ENCODE measurements at places on chromosomes 2 and 18.
A peak's percentile ranks its signal among the peaks of the same experiment; 100 is the strongest.

GRCh38 chr18:61551586-61551985 is 218.4 kb downstream of the CDH20 start:
- peak; percentile 86 for DNase-seq

GRCh38 chr2:74246496-74247195 is 48.2 kb downstream of the MTHFD2 start:
- no peak for DNase-seq

- peak; percentile 31 for DNase-seq
These were observed 235.6 kb downstream of the NUP35 start for GRCh38 chr2:183359867-183360266.

GRCh38 chr2:20141056-20141762 is 83.7 kb downstream of the SDC1 start:
- DNase-seq = peak; percentile 97

DNA sequence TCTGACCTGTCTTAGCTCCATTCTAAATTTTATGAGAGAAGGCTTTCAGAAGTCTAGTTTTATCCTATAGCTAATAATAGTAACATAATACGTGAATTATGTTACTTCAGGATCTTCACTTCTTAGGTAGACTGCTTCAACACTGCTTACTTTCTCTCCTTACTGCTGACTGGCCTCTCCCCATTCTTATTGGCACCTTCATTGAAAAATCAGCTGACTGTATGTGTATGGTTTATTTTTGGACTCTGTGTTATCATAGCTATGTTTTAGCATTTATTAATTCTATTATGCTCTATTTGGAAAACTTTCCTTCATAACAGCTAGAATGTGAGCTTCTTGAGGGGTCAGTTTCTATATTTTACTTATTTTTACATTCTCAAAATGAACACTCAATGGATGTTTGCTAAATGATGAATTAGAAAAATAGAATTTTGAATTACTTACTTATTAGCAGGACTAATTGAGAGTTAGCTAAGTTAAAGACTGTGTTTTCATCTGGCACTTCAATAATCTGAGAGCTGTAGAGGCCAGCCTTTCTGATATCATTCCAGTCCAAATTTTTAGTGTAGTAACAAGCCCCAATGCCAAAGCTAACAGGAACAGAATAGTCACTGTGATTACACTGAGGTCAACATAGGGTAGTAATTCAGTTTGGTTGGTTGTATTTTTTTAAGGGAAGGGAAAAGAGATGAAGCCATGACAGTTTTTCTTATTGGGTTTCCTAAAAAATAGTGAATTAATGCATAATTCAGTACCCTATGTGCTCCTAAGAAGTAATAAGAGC is 92.3 kb downstream of the TTC27 start:
- no peak for DNase-seq

DNA sequence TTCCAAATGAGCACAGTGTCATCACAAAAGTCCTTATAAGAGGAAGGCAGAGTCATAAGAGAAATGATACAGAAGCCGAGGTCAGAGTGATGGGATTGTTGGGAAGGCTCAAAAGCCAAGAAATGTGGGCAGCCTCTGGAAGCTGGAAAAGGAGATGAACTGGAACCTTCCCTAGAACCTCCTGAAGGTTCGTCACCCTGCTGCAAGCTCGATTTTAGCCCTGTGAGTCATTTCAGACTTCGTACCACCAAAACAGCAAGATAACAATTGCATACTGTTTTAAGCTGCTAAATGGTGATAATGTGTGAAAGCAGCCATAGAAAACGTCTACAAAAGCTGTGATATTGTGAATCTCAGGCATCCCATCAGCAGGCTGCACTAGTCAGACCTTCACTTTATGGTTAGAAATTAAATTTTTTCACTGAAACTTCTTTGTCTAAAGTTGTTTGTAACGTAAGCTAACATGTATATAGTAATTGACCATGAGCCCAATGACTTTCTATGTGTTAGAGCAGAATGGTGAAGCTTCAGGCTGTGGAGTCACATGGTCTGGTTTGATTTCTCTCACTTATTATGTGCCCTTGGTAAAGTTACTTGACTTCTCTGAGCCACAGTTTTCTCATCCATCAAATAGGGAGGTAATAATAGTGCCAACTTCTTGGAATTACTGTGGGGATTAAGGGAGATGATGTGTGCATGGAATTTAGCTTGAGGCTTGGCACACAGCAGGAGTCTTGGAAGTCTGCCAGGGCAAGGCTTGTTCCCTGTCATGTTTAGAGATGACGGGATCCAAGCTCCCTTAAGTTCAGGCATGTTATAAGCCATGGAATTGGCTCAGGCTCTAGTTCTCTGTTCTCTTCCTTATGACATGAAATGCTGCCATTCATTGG is 132.0 kb upstream of the CCDC195 start:
- DNase-seq = peak; percentile 66

GRCh38 chr18:21672521-21673267 is 31.9 kb downstream of the ABHD3 start:
- peak; percentile 57 for DNase-seq

DNA sequence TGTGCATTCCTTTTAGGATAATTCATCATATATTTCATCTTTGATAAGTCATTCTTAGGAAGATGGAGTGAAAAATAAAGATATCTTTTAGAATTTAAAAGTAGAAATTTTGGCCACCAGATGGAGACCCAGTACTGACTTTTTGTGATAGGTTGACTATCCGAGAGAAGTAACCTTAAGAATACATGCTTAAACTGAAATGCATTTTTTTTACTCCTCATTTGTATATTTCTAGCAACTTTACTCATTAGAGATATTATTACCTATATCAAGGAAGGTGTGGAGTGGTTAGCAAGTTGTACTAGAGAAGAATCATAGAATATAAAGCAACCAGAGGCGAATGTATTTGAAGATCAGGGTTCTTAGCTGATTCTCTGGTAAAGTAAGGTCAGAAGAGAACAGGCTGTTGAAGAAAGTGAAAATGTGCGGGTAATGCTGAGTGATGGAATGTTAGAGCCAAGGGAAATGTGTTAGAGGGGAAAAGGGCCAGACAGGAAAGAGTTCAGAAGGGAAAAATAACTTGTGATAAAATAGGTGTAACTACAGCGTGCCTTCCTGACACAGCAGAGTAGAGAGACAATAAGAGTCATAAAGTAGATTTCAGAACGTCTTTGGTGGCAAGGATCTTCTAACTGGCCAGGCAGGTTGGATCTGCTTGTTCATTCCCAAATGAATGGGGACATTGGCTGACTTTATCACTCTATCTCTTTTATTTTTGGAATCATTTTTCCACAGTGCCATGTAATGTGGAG is 52.3 kb downstream of the TDRD15 start:
- DNase-seq = no peak

DNA sequence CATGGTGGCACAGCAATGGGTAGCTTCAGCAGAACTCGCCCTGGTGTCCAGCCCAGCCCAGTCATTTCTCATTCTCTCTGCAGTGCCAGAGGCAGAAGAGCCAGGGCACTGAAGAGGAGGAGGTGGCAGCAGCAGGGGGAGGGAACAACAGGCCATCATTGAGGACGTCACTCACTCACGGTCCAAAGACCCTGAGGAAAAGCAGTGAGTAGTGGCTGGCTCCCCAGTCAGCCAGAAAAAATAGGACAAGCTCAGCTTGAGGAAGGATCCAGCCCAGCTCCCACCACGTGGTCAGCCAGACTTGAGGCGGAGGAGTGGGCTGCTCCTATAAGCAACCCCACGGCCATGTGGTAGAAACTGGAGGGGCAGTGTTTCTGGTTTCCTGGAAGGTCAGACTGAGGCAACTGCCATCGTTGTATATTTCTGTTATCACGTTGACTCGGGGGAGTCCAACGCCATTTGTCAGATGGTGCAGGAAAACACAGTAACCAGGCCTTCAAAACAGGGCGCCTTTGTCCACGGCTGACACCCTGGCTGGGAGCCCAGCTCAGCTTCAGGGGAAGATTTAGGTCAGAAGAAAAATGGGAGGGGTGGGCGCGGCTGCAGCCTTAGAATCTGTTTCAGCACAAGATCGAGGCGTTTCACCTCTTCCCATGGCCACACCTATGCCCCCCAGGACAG is 19.0 kb upstream of the TMEM247 start:
- DNase-seq = no peak

GRCh38 chr2:15159751-15160177 is 401.4 kb downstream of the NBAS start:
- peak; percentile 62 for DNase-seq

DNA sequence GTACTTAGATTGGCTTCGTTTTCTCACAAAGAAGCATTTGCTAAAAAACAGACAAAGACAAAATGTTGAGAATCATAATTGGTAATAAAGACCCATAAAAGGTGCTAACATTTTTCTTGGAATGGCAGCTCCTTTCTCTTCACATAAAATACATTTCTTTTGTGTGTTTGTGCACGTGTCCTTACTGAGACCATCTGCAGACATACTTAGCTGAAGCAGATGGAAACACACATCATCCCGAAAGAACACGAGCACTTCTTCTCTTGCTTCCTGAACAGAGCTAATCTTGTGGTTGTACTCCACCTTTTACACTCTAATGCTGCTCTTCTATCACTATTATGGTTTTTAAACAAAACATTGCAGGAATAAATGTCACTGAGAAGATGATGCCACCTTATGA is 142.5 kb downstream of the SPHKAP start:
- DNase-seq = no peak

GRCh38 chr2:10654069-10654468 is 35.7 kb downstream of the NOL10 start:
- peak; percentile 72 for DNase-seq

GRCh38 chr2:218184331-218184730 is 17.6 kb upstream of the CXCR1 start:
- DNase-seq = no peak

DNA sequence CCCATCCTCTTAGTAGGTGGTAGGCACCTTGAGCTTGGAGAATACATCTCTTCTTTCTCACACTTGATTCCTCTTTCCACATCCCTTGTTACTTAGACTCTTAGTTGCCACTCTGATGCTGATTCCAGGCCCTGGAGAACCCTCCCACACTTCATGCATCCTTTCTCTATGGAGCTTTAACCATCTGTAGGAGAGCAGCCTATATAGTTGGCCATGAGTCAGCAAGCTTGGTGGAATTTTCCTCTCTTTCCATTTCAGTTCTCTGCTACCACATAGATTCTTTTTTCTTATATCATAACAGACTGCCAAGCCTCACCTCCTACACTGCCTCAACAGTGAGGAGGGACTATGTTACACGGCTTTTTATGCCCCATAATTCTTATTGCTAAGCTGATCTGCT is 851.6 kb upstream of the CDH2 start:
- DNase-seq = no peak

DNA sequence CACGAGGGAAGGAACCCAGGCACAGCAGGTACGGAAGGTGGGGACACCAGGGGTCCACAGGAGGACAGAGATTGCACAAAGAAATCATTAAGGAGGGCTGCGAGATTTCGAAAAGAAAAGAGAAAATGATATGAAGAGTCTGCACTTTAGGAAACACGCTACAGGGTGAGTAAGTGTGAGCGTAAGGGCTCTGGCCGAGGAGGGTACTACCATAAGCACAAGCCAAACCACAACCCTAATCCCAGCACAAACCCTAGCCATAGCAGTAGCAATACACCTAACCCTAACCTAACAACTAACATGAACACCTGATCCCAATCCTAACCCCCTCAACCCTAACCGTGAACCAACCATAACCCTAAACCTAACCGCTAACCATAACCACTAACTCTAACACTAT is 104.0 kb downstream of the ZNF516 start:
- DNase-seq = no peak

DNA sequence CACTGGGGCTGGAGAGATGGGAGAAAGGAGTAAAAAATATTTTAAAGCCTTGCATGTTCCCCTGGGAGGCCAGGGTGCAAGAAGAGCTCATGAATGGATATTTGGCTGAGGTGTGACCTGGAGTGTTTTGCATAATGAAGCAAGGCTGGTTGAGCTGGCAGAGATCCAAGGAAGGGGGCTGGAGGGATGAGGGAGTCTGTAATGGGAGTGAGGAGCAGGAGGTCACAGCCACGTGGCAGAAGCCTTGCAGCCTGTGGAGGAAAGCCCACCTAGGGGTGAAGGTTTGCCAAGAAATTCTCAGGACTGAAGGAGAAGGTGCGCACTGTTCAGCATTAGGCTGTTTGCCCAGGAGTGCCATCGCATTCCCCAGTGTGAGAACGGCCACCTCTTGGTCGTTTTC is 40.3 kb upstream of the ATP8B1 start:
- DNase-seq = no peak

GRCh38 chr2:223500709-223501108 is 101.5 kb downstream of the SCG2 start:
- no peak for DNase-seq

DNA sequence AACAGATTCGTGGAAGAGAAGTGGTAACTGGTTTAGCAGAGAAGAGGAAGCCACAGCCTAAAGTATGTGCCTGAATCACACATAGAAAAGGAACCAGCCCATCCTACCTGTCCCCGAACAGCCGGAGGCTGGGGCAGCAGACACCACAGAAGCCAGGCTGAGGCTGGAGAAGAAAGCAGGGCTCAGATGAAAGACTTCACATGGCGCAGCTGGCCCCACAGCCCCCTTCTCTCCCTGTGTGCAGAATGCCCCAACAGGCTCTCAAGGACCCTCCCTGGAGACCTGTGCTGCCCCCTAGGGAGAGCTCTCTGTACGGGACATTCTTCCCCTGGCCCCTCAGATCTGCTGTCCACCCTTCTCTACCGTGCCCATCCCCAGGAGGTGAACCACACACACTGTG is 83.5 kb upstream of the RAB12 start:
- DNase-seq = peak; percentile 15

DNA sequence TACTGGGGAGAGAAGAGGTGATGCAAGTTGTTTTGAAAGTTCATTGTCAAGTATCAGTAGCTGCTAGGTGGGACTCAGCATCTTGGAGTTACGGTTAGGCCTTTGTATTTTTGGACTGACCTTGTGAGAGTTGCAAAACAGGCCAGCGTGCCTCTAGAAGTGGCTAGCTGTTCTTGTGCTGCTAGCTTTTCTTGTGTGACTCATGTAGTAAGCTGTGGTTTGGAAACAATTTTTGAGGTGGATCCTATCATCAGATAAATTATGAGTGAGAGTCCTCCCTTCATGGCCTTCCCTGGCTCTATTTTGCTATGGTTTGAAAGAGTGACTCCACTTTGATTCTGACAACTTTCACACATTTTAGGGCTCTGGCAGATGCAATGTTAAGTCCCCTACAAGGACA is 409.2 kb upstream of the HS6ST1 start:
- DNase-seq = peak; percentile 28
